ENCODE measurements at places on chromosomes 5 and 9. TPM values are rescaled to one million over a fixed set of nuclear protein-coding genes. Genes with fewer than 3 reads are reported as not detected.

GRCh38 chr5:62649476-62650113 lies 71.0 kb downstream of the LRRC70 start:
- no peak for DNase-seq

- no peak for DNase-seq
These were observed 38.8 kb downstream of the FOXI1 start for GRCh38 chr5:170144286-170145023.

DNA sequence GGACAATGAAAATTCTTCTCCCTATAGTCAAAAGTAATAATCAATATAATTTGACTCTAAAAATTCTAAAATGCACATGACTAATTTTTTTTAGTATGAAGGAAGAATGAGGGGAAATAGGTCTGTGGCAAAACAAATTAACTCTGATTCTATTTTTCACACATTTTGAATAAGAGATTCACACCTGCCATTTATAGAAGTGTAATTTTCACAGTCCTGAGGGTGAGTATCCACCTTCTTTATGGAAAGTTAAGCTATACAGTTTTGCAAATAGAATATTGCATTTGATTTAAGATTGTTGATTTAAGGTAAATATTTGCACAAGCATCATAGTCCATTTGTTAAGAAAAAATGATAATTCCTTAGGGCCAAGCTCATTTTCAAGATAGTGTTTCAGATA lies 417.7 kb downstream of the CHSY3 start:
- no peak for DNase-seq

- no peak for DNase-seq
These were observed 682.3 kb downstream of the BRINP1 start for GRCh38 chr9:118686959-118687358.

GRCh38 chr9:4126184-4126865 lies 173.5 kb downstream of the GLIS3 start:
- DNase-seq = no peak

- DNase-seq = no peak
These were observed 801.5 kb downstream of the CDH9 start for GRCh38 chr5:26236936-26237335.

DNA sequence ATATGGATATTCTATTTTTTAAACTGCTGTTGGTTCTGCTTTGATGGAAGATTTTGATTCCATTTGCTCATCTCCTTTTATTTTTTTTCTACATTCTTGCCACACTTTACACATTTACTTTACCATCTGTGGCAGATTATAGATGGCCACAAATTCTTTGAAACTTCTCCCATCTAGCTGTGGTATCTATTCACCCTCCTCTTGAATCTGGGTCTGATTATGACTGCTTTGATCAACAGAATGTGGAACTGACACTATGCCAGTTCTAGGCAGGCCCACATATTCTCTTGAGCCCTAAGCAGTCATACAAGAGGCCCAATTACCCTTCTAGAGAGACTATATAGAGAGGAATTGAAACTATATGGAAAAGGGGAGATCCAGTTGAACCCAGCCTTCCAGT lies 439.0 kb upstream of the PTGER4 start:
- DNase-seq = no peak

DNA sequence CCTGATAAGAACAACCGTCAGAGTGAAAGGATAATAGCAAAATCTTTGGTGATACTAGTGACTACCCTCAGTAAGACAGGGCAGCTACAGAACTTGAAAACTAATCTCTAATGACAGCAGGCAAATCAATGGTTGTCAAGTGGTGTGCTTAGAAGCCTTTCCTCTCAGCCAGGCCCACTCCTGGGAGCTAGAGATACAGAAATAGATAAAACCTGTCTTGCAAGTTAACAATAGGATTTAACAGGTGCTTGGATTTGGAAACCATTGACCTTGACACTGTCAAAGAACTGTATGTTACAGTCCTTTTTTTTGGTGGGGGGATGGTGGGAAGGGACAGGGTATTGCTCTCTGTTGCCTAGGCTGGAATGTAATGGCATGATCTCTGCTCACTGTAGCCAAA lies 118.6 kb downstream of the BASP1 start:
- DNase-seq = no peak

GRCh38 chr5:98535901-98536300 lies 237.6 kb upstream of the RGMB start:
- no peak for DNase-seq

- DNase-seq = no peak
These were observed 2.0 kb downstream of the SLC2A6 start for GRCh38 chr9:133476941-133477340.

DNA sequence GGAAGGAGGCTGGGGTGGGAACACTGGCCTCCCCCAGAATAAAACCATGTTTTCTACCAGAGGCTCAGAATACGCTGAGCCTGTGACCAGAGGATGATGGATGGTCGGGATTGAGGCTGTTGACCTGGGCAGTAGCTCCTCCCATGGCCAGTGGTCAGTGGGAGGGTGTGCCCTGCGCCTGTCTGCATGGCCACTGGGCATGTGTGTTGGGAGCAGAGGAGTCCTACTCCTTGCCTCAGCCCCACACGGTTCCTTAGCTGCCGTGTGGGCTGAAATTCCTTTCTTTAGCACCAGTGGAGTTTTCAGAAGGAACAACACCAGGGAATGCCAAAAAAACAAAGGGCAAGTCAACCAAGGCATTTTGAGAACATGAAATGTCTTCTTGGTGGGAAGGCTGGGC lies 8.5 kb upstream of the RMND5B start:
- no peak for DNase-seq

- DNase-seq = no peak
These were observed 208.4 kb upstream of the PPP1R2B start for GRCh38 chr5:156641686-156642085.

GRCh38 chr5:652773-653350 lies 40.3 kb downstream of the TPPP start:
- no peak for DNase-seq

- DNase-seq = no peak
These were observed 64.8 kb downstream of the ERCC6L2 start for GRCh38 chr9:95940265-95940664.

GRCh38 chr9:127574072-127574993 lies 37.7 kb upstream of the STXBP1 start:
- DNase-seq = no peak

- no peak for DNase-seq
These were observed 2.6 kb downstream of the SLC6A7 start for GRCh38 chr5:150192462-150192861.

DNA sequence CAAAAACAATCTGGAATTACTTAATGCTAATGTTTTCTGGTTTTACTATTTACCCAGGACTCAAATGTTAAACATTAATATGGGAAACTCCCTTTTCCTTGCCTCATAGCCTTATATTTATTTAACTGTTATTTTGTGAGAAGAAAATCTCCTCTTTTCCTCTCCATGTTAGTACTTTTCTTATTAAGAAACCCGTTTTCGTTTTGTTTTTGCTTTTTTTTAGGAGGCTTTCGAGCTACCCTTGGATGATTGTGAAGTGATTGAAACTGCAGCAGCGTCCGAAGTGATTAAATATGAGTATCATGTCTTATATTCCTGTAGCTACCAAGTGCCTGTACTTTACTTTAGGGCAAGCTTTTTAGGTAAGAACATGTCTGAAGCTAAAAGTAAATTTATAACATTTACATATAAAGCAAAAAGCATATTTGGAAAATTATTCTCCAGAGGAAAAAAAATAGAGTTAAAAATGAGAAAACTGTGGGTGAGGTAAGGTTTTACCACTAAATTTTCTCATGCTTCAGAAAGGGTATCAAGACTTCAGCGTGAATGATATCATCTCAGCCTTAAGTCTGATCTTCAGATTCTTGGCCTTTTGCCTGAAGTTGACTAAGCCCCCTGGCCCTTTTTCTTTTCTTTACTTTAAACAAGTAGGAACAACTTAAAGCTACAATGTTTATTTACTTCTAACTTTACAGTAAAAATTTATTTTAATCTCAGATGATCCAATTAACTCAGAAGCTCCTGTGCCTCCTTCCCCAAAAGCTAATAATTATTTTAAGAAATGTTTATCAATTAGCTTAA lies 113.8 kb downstream of the RPS23 start:
- no peak for DNase-seq

GRCh38 chr5:83891261-83891660 lies 170.6 kb upstream of the HAPLN1 start:
- DNase-seq = no peak

DNA sequence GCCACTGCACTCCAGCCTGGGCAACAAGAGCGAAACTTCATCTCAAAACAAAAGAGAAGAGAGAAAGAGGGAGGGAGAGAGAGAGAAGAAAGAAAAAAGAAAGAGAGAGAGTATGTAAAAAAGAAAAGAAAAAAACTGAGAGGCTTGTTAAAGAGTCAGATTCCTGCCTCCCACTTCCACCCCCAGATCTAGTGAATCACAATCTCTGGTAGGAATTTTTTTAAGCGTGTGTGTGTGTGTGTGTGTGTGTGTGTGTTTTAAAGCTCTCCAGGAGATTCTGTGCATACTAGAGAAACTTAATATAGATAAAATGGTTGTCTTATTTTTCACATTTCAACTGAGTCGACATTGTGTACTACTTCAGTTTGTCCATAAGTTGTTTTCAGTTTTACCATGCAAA lies 32.0 kb downstream of the SAR1B start:
- no peak for DNase-seq

GRCh38 chr9:136228107-136228875 lies 17.3 kb downstream of the QSOX2 start:
- no peak for DNase-seq

DNA sequence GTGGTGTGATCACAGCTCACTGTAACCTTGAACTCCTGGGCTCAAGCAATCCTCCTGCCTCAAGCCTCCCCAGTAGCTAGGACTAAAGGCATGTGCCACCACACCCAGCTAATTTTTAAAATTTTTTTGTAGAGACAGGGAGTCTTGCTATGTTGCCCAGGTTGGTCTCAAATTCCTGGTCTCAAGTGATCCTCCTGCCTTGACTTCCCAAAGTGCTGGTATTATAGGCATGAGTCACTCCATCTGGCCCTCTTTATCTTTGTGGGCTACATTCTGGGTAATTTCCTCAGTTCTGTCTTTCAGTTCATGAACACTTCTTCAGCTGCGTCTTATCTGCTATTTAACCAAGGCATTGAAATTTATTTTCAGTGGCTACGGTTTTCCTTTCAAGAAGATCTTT lies 196.6 kb upstream of the IER5L start:
- no peak for DNase-seq

- DNase-seq = no peak
These were observed 223.1 kb upstream of the PAPPA start for GRCh38 chr9:115930472-115930871.

GRCh38 chr9:129405089-129405826 lies 215.6 kb downstream of the C9orf50 start:
- no peak for DNase-seq

DNA sequence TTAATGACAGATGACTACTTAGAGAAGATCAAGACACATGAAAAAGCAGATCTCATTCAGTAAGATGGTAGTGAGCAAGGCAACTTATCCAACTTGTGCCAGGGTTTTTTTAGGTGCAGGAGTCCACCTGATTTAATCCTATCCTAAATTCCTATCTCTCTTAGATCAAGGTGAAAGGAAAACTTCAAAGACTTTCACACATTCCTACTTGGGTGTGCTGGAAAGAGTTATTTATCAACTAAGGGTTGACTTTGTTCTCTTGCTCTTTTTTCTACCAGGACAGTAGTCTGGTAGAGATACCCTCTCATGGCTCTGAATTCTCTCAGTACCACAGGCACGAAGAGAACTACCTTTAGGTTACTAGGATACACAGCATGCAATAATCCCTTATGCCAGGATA lies 18.2 kb downstream of the TUT7 start:
- DNase-seq = no peak

GRCh38 chr5:57324861-57325260 lies 151.0 kb downstream of the GPBP1 start:
- no peak for DNase-seq

GRCh38 chr5:32779754-32780415 lies 68.8 kb downstream of the NPR3 start:
- DNase-seq = no peak

DNA sequence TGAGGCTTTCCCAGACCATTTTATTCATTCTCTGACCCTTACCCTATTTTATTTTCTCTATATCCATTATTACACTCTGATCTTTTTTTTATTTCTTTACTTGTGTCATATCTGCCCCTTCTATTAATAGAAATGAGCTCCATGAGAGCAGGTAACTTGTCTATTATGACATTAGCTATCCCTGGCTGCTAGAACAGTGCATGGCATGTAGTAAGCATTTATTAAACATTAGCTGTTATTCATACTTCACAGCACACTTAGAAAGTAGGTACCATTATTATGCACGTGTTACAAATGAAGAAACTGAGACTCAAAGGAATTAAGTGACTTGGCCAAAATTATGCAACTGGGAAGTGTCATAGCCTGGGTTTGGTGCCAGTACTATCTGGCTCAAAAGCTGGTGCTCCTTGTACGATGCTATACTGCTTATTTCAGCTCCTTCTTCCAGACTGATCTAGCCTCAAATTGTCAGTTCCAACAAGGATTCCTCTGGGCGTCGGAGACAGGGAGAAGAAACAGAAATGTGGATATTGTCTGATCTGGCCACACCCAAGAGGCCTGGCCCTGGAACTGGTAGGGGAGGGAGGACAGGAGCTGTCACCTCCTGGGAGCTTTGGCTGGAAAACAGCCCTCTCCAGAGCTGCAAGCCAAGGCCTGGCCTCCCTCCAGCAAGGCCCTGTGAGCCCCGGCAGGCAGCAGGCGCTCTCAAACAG lies 10.8 kb upstream of the NIPAL4 start:
- no peak for DNase-seq

Gene TAS2R1
- not detected for total RNA-seq

Gene COL23A1
- total RNA-seq = 15.0 TPM

Gene ANKS6
- 66.5 TPM for total RNA-seq

Gene PCA3
- total RNA-seq = not detected

Gene SLC4A9
- 0.76 TPM for total RNA-seq

Gene SLC6A19
- not detected for total RNA-seq

Gene GLDC
- 145 TPM for total RNA-seq

Gene SHOC1
- total RNA-seq = not detected

Gene REEP2
- total RNA-seq = 51.1 TPM

Gene PCDHB5
- 8.5 TPM for total RNA-seq

Gene PCDHA5
- 0.85 TPM for total RNA-seq

Gene PAXX
- total RNA-seq = 44.1 TPM

Gene MYMK
- total RNA-seq = 0.34 TPM

Gene CERCAM
- total RNA-seq = 15.2 TPM

Measured in WTC11 (cell line).